ENCODE measurements at places on chromosomes 5 and 9.

DNA sequence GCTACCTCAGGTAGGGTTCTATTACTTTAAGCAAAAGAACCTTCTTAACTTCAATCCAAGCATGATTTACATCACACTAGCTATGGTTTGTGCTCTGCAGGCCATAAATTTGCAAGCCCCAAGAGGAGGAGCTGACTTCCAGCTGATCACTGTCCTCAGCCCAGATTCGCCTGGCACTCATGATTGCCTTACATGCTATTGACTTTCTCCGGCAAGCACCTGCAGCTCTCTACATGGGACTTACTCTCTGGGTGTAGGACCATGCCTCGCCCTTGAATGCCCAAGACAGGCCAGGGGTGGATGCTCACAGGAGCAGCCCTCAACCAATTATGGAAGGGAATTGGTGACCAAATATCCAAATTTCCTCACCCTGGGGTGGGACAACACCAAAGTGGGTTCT lies 99.8 kb downstream of the ESM1 start:
- DNase-seq, result no peak

DNA sequence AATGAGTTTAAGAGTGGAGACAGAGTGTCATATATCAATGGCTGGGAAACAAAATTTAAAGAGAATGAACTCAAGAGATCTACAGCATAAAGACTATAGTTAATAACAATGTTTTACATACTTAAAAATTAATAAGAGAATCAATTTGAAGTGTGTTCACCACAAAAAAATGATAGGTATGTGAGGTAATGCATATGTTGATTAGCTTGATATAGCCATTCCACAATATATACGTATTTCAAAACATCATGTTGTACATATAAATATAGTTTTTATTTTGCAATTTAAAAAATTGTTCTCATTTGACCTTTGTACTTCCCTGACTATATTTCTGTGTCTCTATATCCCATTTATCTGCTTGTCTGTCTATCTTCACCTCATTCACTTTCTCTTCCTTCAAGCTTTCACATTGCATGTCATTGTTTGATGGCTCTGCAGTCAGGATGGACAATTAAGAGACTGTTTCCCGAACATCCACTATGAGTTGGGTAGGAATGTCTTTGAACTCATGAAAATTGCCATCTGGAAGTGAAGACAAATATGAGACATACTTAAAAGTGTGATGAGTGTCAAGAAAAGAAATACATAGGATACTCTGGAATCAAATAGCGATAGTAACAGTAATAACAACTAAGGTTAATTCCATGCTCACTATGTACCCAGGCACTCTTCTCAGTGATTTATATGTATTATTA lies 359.9 kb upstream of the ACTBL2 start:
- DNase-seq, result no peak

DNA sequence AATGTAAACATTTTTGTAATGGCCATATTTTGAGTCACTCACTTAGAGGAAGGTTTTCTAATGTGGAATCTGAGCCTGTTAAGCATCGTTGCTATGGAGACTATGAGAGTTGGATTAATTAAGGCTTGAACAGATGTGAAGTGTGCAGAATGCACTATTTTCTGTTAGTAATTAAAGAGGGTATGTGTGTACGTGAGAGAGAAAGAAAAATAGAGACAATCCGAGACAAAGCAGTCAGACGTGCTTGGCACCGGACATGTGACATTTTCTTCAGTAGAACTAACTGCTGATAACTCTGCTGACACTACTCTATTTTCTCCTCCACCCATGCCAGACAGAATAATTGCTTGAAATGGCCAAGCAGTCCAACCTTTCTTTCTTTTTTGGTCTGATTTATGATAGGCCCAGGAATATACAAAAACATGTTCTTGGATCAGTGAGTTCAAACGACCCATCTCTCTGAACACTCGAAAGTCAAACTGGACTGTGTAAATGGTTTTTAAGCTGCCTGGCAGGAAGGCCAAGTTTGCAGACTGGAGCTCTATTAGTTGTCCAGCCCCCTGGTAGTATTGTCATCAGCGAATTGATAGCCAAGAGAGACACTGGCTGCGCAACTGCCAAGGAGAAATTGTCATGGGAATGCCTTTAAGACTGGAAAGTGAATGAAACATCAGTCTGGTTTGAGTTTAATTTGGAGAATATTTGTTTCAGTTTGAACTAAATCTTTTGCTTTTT lies 322.1 kb downstream of the ARHGEF28 start:
- no peak for DNase-seq

- no peak for DNase-seq
These were observed 92.2 kb downstream of the SEMA6A start for GRCh38 chr5:116482394-116482793.

DNA sequence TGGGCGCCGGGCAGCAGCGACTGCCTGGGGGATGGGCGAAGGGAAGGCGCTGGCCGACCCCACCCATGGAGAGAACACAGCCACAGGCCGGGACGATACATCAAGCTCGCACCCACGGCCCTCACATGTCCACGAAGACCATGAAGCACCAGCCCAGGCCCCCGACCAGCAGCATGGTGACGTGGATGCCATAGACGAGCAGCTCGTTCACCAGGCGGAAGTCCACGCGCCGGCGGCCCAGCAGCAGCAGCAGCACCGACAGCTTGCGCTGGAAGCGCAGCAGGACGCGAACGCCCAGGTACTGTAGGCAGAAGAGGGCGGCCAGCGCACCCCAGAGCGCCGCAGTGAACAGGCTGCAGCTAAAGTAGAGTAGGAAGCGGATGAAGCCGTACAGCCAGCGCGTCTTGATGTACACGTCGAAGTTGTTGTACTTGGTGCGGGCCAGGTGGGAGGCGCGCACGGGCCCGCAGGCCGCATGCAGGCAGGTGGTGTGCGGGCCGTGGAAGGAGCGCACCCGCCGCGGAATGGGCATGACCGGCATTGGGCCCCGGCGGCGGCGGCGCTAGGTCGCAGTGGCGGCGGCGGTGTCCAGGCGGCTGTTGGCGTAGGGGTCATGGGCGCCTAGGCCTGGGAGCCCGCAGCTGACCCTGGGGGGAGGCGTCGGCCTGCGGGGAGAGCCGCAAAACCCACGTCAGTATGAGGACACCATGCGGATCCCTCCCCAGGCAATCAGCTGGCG lies 2.1 kb downstream of the TMEM250 start:
- no peak for DNase-seq

- no peak for DNase-seq
These were observed 164.8 kb downstream of the ZSWIM6 start for GRCh38 chr5:61496860-61497259.

DNA sequence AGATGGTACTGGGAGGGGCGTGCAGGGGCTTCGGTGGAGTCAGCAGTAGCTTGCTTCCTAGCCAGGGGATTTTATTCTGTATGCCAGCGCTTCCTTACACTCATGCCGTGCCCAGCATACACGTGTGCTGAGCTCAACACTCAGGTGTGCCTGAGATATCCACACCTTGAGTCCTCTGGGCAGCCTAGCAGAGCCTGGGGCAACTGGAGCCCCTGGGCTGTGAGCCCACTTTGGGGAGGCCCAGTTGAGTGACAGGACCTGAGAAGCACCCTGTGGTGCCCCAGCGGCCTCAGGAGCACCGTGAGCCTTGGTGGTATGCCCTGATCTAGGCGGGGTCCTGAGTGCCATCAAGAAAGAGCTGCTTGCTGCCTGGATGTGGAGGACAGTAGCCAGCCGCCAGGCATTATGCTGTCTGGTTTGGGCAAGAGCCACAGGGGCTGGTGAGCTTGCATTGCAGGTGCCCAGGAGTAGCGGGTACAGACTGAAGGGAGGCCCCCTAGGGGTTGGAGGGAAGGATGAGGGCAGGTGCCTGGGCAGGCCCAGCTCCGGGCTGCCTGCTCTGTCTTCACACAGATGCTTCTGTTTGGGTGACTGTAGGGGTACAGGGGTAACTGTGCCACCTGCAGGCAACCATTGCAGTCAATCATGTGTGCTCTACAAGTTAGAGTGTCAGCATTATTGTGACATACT lies 42.9 kb downstream of the BNIP1 start:
- peak; percentile 26 for DNase-seq

GRCh38 chr5:54956922-54957321 lies 28.5 kb downstream of the ESM1 start:
- no peak for DNase-seq
